ENCODE measurements at places on chromosomes 1 and 21. TPM values are rescaled to one million over a fixed set of nuclear protein-coding genes. Genes with fewer than 3 reads are reported as not detected.

DNA sequence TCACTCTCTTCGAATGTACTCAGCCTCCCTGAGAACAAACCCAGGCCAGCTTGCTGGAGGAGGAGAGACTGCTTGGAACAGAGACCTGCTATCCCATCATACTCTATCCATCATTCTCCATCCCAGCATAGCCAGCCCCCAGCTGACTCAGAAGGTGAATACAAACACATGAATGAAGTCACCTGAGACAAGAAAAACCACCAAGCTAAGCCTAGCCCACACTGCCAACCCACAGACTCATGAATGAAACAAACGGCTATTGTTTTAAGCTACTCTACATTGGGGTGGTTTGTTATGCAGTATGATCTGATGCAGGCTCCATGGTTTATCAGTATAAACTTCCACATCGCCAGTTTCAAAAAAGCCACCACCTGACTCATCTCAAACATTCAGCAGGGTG, 395.6 kb downstream of the SETD4 start:
- no peak overlapping the region for H3K27ac ChIP-seq
- H3K27me3 ChIP-seq, result no peaks in the 10 kb centered on the region
- no peaks in the 10 kb centered on the region for H3K36me3 ChIP-seq
- H3K4me3 ChIP-seq, result no peak overlapping the region
- no peak for DNase-seq
- H3K4me1 ChIP-seq, result no peaks in the 10 kb centered on the region

Gene SUSD4
- 13.0 TPM for total RNA-seq

GRCh38 chr1:55747408-55747841, 532.3 kb upstream of the USP24 start:
- no peaks in the 10 kb centered on the region for H3K27me3 ChIP-seq
- no peaks in the 10 kb centered on the region for H3K36me3 ChIP-seq
- no peaks in the 10 kb centered on the region for H3K4me1 ChIP-seq
- DNase-seq, result no peak
- H3K27ac ChIP-seq, result no peak overlapping the region
- no peak overlapping the region for H3K4me3 ChIP-seq

Gene UBXN10
- total RNA-seq, result 0.22 TPM

DNA sequence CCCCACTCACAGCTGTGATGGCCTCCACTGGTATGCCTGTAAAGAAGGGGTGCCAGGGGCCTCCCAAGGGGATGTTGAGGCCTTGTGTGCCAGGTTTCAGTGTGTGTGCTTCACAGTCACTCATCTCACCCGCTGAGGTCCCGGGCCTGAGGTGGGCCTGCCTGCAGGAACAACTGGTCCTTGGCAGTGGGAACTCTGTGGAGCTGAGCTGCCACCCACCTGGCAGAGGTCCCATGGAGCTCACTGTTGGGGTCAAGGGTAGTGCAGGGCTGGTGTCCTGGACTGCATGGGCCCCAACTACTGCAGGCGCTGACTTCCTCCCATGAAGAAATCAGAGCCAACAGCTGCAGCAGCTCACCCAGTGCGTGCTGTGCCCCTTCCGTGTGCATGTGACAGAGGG, 17.3 kb upstream of the ZNF678 start:
- no peaks in the 10 kb centered on the region for H3K27me3 ChIP-seq
- H3K4me1 ChIP-seq, result peaks cover 19% of the 10 kb centered on the region
- no peak overlapping the region for H3K27ac ChIP-seq
- H3K4me3 ChIP-seq, result no peak overlapping the region
- H3K36me3 ChIP-seq, result no peaks in the 10 kb centered on the region
- no peak for DNase-seq

DNA sequence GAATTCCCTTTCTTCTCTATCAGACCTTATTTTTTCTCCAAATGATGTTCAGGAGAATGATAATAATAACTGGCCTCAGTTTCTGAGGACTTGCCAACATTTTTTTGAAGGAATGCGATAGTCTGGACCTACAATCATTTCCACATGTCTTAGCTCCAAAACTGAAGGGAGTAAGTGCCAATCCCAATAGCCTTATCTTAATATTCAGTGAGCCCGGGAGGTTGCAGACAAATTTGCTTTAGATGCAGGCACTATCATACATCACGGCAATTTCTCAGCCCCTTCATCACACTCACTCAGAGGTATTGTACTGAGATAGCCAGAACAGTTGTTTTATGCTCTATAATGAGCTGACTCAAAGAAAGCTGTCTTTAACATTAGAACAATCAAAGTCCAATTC, 796.9 kb downstream of the ADGRL2 start:
- H3K4me3 ChIP-seq, result no peak overlapping the region
- H3K27me3 ChIP-seq, result no peaks in the 10 kb centered on the region
- H3K36me3 ChIP-seq, result no peaks in the 10 kb centered on the region
- DNase-seq, result no peak

DNA sequence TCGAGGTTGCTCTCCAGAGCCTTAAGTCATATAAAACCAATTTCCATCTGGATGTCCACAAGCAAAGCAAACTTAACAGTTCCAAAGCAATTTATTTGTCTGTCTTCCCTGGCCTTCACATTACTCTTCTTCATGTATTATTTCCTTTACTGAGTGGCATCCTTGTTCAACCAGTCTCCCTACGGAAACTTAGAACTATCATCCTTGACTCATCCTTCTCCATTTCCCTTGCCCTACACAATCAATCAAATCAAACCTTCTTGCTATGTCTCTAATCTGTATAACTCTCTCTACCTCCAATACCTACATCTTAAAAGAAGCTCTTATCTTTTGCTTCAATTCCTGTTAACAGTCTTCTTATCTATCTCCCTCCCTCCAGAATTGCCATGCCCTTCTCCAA, 25.4 kb downstream of the EGLN1 start:
- H3K27me3 ChIP-seq, result no peaks in the 10 kb centered on the region
- no peak overlapping the region for H3K27ac ChIP-seq
- H3K4me3 ChIP-seq, result no peak overlapping the region
- H3K36me3 ChIP-seq, result no peaks in the 10 kb centered on the region

DNA sequence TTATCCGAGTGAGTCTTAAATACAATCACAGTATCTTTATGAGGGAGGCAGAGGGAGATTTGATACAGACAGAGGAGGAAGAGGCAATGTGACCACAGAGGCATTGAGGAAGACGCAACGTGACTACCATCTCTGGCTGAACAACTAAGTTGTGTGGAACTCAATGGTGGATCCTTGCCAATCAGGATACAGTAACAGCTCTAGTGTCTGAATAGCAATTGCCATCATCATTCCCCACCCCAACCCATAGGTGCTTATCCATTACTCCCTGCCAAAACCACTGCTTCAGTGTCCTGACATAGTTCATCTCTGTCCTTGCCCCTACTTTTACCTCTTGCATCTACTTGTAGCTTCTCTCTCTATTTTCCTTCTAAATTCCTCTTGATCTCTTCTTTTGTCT, 20.5 kb upstream of the RHBDL2 start:
- no peak overlapping the region for H3K27ac ChIP-seq
- DNase-seq, result no peak
- no peaks in the 10 kb centered on the region for H3K36me3 ChIP-seq
- no peak overlapping the region for H3K4me3 ChIP-seq

DNA sequence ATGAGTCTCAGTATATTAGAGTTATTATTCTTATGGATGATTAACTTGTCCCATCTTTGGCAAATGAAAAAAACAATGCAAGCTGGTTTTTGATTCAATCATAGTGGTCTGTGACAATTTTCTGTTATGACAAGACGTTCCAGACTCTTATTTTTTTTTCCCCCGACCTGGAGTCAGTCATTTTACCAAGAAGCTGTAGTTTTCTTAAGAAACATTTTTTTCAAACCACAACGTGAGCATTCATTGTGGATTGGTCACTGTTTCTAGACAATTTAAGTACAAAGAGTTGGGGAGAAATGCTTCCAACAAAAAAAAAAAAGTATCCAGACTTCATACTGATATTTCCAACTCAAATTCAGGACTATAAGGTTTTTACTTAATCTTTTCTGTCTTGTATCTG, 8.0 kb upstream of the ANGPTL3 start:
- H3K4me1 ChIP-seq, result no peaks in the 10 kb centered on the region
- no peak overlapping the region for H3K4me3 ChIP-seq
- H3K27me3 ChIP-seq, result no peaks in the 10 kb centered on the region
- H3K27ac ChIP-seq, result no peak overlapping the region
- no peak for DNase-seq

Gene POU3F1
- 0.22 TPM for total RNA-seq

Gene DNAJC28
- not detected for total RNA-seq

Gene NBPF6
- not detected for total RNA-seq

DNA sequence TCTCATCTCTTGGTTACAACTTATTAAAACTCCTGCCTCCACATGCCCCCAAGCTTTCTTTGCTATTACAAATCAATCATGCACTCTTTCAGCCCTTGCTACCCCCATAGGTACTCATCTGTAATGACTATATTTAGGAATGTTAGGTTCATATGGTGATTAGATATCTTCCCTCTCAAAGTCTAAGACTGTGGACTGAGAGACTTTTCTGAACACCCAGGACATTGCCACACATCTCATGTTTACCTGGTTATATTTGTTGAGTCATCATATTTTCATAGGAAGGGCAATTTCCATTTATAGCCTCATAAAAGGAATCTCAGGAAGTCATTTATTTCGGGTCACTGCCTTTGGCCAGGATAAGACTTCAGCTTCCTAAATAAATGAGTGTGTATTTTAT, 81.5 kb upstream of the LPGAT1 start:
- H3K27ac ChIP-seq, result no peak overlapping the region
- no peaks in the 10 kb centered on the region for H3K4me1 ChIP-seq
- DNase-seq, result no peak
- no peaks in the 10 kb centered on the region for H3K36me3 ChIP-seq
- H3K27me3 ChIP-seq, result no peaks in the 10 kb centered on the region

Gene TUFT1
- 9.6 TPM for total RNA-seq
